ENCODE measurements at places on chromosomes 6 and 20.

GRCh38 chr6:151121900-151122299, 117.9 kb upstream of the AKAP12 start:
- no peak for DNase-seq

GRCh38 chr6:114169763-114170162, 173.1 kb downstream of the HS3ST5 start:
- DNase-seq: no peak

GRCh38 chr6:130027948-130028347, 9.6 kb downstream of the L3MBTL3 start:
- DNase-seq: no peak

GRCh38 chr20:48536206-48536605, 291.6 kb downstream of the PREX1 start:
- DNase-seq: no peak

DNA sequence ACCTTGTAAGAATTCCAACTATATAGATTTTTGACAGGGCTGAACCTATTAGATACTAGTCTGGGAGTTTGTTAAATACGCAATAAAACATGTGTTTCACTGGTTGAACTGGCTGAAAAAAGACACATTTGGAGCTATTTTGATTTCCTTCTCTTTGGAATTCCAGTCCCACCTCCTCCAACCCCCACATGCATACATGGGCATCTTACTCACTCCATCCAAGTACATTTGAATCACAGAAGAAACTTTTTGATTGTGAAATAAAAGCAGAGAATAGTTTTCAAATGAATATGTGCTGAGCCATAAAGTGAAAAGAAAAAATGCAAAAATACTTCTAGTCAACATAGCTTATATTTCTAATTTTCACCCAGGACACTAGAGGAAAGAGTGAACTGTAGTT, 33.9 kb upstream of the STXBP5 start:
- DNase-seq: no peak

DNA sequence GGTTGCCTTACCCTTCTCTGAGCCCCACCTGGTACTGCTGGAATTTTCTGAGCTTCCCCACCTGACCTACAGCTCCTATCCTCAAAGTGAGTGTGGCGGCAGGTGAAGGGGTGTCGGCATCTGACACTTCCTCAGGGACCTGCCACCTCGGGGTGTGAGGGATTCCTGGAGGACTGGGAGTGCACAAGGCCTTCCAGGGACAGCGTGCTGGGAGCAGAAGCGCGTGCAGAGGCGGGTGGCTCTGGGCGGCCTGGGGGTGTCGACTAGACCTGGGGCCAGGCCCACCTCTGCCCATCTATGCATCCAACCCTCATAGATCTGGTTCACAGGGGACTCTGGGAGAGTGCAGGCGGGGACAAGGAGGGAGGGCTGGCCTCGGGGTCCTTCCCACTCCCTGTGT, 7.8 kb downstream of the DLGAP4 start:
- no peak for DNase-seq

- DNase-seq: no peak
Measured at GRCh38 chr6:25085756-25086155, 150.0 kb upstream of the RIPOR2 start.

DNA sequence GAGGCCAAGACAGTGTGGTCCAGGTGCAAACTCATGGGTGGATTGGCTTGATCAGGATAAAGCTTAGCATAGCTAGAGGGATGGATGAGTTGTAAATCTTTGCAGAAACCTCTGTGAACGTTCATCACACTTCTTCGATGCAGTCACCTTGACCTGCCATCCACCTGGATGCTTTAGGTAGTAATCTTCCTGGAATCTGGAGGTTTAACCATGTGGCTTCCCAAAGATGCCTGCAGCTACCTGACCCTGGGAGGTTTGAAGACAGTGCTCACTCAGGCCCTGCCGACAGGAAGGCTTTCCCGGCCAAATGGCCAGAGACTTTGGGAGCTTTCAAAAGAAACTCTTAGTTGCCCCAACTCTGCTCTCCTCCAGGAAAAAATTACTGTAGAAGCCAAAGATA, 55.4 kb upstream of the ERVFRD-1 start:
- no peak for DNase-seq

DNA sequence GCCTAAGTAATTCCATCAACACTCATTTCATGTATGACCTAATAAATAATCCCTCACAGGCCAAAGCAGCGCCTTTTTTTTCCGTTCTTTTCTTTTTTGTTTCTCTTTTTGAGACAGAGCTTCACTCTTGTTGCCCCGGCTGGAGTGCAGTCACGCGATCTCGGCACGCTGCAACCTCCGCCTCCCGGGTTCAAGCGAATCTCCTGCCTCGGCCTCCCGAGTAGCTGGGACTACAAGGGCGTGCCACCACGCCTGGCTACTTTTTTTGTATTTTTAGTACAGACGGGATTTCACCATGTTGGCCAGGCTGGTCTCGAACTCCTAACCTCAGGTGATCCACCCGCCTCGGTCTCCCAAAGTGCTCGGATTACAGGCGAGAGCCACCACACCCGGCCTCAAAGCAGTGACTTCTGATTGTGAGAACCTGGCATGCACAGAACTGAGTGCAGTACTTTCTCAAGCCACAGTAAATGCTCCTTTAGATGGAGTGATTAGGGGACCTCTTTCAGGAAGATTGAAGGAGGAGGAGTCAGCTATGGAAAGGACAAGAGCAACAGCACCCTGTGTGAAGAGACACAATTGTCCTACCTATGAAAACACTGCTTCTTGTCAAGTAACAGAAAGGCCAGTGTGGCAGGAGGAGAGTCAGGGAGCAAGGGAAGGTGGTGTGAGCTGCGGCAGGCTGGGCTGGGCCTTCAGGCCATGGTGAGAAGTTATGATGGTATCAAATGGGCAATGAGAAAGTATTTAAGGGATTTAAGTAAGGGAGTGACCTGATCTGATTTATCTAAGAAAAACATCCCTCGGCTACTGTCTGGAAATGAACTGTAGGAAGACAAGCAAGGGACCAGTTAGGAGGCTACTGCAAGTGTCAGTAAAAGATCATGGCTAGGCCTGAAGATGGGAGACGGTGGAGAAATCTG, 1.7 kb upstream of the SCAF8 start:
- DNase-seq: no peak

- DNase-seq: no peak
Measured at GRCh38 chr6:35247642-35248231, 11.8 kb upstream of the ZNF76 start.
